Stimulated activated CD4-positive, alpha-beta T cell treated with anti-CD3 and anti-CD28 coated beads, Interleukin-12 subunit alpha, Interleukin-12 subunit beta, amount 100 ng/mL, for 24 hours (primary cell): ENCODE measurements at places on chromosomes 6 and 20.

GRCh38 chr6:71523548-71523947 is 234.9 kb downstream of the OGFRL1 start:
- no peak for DNase-seq

DNA sequence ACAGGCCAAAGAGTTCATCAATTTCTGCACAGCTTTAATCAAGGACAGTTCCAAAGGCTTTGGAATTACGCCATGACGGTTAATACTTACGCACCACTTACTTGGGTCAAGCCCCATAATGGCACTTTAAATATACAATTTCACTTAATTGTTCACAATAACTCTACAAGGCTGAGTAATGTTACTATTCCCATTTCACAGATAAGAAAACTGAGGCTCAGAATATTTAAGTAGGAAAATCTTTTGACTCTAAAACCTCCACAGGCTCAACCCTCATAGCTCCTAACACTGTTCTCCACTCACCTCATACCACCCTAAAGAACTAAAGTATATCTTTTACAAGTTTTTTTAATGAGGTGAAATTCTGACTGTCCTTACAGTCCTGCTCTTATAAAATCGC is 91.9 kb upstream of the SAMD5 start:
- no peak for DNase-seq

DNA sequence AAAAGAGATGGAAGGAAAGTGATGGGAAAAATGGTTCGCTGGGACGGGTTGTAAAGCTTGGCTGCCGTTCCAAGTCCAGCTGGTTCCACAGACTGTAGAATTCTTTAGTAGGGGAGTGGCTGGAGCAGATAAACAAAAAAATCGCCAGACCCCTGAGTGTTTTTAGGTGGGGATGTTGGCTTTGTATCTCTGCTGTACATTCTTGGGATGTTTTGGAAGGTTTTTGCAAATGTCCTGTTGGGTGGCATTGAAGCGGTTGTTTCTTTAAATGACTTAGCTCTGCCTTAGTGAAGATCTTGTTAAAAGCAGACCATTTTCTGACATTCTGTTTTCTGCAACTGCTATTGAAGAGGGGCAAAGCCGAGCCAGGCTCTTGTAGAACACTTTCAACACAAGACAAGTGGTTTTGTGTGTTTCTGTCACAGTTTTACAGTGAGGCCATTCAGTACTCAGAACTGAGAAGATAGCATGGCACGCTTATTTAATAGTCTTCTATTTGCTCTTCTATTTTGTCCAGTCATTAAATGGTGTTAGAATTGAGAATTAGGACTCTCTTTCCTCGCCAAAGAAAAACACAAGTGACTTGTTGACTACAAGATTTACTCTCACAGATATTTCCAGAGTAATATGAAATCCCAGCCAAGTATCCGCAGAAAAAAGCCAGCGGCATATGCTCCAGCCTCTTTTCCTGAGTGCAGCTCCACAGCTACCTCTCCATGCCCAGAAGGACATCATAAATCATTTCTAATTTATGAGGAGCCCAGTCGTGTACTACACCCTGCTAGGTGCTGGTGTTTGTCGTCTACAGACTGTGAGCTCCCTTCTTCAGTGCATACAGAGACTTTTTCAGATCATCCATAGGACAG is 65.8 kb downstream of the PHACTR2 start:
- no peak for DNase-seq

- no peak for DNase-seq
These were observed 38.0 kb downstream of the C6orf15 start for GRCh38 chr6:31074401-31074800.

DNA sequence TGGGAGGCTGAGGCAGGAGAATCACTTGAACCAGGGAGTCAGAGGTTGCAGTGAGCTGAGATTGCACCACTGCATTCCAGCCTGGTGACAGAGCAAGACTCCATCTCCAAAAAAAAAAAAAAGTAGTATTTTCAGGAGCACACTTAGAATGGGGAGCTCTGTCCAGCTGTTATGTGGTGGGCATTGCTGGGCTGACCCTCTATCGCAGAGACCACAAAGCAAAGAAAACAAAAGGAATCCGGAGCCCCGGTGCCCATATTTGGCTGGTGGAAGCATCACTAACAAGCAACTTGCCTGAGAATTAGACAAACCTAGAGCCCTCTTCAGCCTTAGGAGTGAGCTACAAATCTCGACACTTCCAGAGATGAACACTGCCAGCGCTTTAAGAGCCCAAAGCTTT is 137.3 kb upstream of the GPR6 start:
- DNase-seq = no peak
